Temporal lobe (tissue), 4 donors: ENCODE measurements at places on chromosomes 1 and 21. TPM values are rescaled to one million over a fixed set of nuclear protein-coding genes. Genes with fewer than 3 reads are reported as not detected.

The SMYD3 gene
- total RNA-seq, result 24.8 TPM

The ANKRD13C gene
- 65.4 TPM for total RNA-seq

The CTTNBP2NL gene
- total RNA-seq, result 25.8 TPM

The DCDC2B gene
- total RNA-seq, result not detected

The NPPA gene
- total RNA-seq, result 2.5 TPM

The MARK1 gene
- 55.8 TPM for total RNA-seq

The NT5C1A gene
- 1.7 TPM for total RNA-seq

The CFAP74 gene
- total RNA-seq, result 0.25 TPM

The PRAMEF20 gene
- not detected for total RNA-seq

The SPRR2A gene
- total RNA-seq, result not detected

The TNFRSF18 gene
- not detected for total RNA-seq

The SLC9C2 gene
- total RNA-seq, result 1.2 TPM

The C1orf141 gene
- total RNA-seq, result 0.25 TPM
